BJ (cell line): ENCODE measurements at places on chromosomes 5 and 9. TPM values are rescaled to one million over a fixed set of nuclear protein-coding genes. Genes with fewer than 3 reads are reported as not detected.
A peak's percentile ranks its signal among the peaks of the same experiment; 100 is the strongest.

GRCh38 chr9:126499005-126499910, 114.5 kb upstream of the LMX1B start:
- no peak for DNase-seq

GRCh38 chr5:41906151-41906550, 2.0 kb downstream of the RIMOC1 start:
- no peak for DNase-seq

DNA sequence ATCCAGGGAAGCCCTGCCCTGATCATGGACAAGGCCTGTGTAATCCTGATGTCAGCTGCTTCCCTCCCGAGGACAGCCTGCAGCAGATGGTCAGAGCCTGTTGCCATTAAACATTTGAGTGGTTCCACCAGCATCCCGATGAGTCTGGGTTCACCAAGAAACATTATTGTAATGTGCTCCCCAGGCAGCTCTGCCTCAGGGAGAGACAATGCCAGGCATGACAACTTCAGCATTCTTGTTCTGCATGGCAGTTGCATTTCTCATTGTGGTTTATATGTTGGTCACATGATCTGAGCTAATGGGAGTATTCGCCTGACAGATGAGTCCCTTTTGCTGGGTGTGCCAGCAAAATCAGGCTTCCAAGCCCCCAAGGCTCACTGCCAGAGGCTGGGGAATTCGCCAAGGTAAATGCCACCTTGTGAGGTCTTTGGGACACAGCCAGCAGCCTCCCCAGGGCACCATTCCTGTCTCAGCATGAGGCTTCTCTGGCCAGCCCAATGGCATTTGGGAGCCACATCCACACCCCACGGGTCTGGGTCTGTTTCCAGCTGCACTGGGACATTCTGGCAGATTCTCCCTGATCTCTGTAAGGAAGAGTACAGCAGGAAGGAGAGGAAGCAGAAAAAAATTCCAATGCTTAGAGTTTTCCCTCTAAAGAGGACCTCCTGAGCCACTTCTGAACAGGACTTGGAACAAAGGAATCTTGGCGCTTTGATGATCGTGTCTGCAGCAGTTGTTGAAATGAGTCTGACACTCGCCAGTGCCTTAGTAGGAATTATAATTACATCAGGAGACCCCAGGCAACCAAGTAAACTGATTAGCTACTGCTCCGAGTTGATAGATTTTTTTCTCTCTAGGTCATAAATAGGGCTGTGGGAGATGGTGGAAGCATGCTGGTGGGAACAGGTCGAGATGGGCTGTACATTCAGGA, 18.7 kb downstream of the KCNIP1 start:
- DNase-seq: peak; percentile 15

DNA sequence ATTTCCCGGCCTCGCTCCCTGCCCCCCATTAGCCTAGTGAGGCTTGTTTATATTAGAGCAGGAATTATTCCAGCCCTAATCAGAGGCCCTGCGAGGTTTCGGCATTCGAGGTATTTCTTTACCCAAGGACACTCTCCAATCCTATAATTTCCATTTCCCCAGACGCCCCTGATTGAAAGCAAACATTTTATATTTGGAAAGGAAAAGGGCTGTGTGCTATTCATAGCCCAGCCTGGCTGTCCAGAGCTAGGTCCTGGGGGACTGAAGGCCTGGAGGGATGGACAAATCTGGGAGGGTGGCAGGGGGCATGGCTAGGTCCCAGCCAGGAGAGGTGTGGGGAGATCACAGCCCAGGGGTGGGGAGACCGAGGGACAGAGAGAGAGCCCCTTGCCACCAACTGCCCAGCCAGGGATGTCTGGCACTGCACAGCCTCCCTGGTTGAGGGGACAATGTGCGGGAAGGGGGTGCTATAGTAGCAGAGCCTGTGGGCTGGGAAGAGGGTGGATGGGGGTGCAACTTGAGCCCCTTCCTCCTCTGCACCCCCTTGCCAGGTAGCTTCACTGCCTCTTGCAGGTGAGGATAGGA, 125.1 kb downstream of the BARX1 start:
- no peak for DNase-seq

GRCh38 chr9:2874001-2874750, 30.3 kb upstream of the PUM3 start:
- DNase-seq: no peak

DNA sequence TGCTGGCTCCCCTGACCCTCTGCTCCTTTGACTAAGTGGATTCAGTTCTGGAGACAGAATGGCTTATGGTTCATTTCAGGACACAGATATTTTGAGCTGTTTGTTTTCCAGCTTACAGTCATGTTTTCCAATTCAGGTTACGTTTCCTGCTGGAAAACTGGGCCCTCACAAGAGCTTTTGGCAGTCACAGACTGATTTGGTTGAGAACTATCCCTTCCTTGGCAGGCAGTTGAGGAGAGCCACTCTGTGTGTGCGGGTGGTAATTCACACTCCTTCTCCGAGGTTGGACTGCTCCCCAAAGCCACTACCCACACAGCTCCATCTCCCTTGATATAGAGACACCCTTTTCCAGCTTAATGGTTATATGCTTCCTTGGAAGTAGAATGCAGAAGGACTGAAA, 534.5 kb downstream of the TMEM38B start:
- DNase-seq: no peak

DNA sequence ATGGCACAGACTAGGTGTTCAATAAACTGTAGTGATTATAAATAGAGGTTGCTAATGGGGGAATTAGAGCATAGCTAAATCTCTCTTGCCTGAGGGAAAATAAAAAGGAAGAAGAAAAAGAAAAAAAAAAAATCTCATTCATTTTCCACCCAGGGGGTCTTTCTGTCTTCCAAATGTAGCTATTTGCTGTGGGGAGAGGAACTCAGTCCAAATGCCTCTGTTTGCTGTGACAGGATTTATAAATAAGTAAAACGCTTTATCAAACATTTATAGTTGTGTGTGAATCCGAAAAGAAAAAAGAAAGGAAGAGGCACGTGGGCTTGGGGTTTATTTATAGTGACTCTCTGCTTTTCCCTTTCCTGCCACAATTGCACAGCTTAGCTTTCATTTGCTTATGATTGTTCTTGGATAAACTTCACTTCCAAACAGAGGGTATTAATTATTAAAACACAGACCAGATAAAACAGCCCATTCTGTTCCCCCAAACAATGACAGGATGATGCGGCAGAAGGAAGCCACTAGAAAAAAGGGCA, 245.7 kb downstream of the ASTN2 start:
- DNase-seq: no peak

DNA sequence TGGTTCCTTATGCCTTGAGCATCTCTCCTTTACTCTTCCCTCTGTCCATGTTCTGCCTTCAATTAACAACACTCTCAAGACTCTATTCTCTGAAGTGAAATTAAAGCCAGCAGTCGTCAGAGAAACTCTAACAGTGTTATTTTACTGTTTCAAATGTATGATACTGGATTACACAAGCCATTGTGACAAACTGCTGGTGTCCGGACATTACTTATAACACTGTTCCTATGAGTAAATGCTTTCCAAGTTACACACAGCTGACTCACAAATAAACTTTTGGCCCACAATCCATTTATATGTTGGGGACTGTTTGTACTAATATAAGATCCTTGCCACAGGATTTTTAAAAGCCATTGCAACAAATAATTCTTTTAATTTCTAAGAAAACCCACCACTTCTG, 63.2 kb upstream of the GHR start:
- no peak for DNase-seq

GRCh38 chr5:67065237-67065636, 131.4 kb downstream of the CD180 start:
- DNase-seq: no peak

GRCh38 chr9:81989700-81990099, 1.1 kb downstream of the SPATA31D1 start:
- DNase-seq: no peak

Gene C9orf153
- polyA plus RNA-seq: 0.09 TPM in 1 of 2 replicates, not detected in the other

Gene WDR38
- polyA plus RNA-seq: not detected in 2 replicates

Gene PCDHGB7
- 7.6 and 9.6 TPM in 2 replicates for polyA plus RNA-seq
